ENCODE measurements at places on chromosomes 13 and 19.
A peak's percentile ranks its signal among the peaks of the same experiment; 100 is the strongest.

- DNase-seq: no peak
These were observed 15.9 kb upstream of the KCTD15 start for GRCh38 chr19:33780746-33781145.

- no peak for DNase-seq
These were observed 10.3 kb downstream of the PTPRS start for GRCh38 chr19:5330307-5330720.

- no peak for DNase-seq
These were observed 7.5 kb downstream of the ZNF331 start for GRCh38 chr19:53545271-53546065.

GRCh38 chr19:11422163-11423065 lies 3.3 kb upstream of the RGL3 start:
- peak; percentile 82 for DNase-seq

DNA sequence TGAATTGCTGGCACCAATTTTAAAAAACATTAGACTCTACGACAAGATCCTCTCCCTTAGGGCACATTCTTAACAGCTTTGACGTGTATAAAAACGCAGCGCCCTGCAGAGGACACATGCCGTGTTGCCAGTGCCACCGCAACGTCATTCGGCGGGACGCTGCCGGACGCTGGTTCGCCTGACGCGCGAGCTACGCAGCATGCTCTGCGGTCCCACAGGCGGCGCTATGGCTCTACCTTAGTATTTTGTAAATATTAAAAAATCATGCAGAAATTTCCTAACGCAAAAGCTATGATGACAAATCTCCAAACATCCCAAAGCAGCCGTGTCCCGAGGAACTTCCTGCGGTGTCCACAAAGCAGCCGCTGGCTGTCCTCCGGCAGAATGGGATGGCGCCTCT lies 4.2 kb upstream of the ADPRHL1 start:
- no peak for DNase-seq

- no peak for DNase-seq
These were observed 12.0 kb upstream of the SLC7A1 start for GRCh38 chr13:29607465-29607864.

- DNase-seq: no peak
These were observed 233.1 kb downstream of the POSTN start for GRCh38 chr13:37365496-37365895.

- DNase-seq: no peak
These were observed 77.8 kb downstream of the TSHZ3 start for GRCh38 chr19:31271306-31271911.

GRCh38 chr13:106133025-106133424 lies 402.4 kb downstream of the EFNB2 start:
- no peak for DNase-seq

DNA sequence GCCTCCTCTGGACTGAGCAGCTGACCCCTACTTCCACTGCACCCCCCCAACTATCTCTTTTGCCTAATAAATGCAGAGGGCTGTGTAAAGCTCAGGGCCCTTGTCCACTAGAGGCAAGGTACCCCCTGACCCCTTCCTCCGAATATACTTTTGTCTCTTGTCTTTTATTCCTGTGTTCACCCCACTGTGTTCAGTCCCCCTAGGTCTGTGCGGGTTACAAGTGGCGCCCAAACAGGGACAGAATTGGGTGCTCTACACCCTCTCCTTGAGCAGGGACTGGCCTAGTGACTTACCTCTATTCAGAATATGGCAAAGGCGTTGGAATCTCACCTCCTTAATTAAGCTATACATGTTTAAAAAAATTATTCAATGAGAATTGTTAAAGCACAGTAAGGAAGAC lies 15.0 kb downstream of the ZNF350 start:
- no peak for DNase-seq

DNA sequence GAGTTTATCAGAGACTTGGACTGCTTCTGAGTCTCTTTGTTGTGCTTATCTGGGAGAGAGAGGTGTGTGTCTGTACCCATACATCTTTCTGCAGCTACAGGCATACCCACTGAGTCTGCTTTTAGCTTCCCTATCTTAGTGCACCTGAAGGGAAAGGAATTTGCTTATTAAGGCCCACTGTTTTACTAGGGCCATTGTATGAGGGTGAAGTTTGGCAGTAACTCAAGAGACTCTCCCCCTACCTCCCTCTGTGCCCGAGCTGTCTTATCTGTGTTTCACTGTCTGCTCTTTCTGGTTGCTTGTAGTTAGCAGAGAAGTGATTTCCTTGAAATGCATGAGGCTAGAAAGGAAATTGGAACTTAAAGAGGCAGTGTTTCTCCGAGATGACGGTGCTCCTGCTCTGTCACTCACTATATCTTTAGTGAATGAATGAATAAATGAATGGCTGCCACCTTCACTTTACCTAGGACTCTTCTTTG lies 678 bp upstream of the CD33 start:
- DNase-seq: no peak

DNA sequence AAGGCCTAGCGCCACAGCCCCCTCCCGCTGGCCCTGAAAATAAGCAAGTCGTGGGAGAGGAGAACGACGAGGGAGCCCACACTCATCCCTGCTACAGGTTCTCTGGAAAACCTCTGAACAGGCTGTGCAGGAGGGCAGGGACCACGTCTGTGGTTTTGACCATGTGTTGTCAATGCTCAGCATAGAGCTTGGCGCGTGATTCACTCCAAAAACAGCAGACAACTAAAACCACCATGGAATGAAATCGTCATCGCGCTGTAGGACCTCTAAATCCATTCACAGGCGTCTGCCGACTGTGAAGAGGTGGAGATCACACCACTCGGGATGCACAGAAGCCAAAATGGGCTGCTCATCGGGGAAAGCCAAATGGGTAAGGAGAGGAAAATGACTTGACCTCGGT lies 121.3 kb downstream of the COL4A1 start:
- DNase-seq: no peak

DNA sequence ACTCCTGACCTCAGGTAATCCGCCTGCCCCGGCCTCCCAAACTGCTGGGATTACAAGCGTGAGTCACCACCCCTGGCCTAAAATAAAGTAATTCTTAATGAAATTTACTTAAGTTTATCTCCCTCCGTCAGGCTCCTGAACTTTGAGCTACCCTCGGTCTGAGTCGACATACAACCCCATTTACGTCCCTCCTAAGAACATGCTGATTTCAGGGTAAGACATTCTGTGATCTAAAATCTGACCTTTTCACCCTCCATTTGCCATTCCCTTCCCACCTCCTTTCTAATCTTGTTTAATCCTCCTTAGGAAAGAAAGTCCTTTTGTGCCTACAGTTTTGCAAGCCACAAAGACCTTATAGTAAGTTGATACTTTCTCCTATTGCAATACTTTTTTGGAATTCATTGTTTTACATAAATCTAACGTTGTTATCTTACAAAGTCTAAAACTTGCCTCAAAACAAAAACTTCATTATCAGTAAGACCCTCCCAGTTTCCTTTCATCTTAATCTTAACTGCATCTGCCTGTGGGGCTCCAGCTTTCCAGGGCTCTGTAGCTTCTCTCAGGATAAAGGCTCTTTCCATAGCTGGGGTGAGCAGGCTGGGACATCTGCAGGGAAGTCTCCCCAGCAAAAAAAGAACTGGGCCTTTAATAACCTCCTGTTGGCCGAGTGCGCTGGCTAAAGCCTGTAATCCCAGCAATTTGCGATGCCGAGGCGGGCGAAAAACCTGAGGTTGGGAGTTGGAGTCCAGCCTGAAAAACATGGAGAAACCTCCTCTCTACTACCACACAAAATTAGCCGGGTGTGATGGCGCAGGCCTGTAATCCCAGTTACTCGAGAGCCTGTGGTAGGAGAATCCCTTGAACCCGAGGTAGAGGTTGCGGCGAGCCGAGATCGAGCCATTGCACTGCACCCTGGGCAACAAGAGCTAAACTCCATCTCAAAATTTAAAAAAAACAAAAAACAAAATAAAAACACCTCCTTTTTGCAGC lies 143.1 kb downstream of the ZNF737 start:
- DNase-seq: no peak

DNA sequence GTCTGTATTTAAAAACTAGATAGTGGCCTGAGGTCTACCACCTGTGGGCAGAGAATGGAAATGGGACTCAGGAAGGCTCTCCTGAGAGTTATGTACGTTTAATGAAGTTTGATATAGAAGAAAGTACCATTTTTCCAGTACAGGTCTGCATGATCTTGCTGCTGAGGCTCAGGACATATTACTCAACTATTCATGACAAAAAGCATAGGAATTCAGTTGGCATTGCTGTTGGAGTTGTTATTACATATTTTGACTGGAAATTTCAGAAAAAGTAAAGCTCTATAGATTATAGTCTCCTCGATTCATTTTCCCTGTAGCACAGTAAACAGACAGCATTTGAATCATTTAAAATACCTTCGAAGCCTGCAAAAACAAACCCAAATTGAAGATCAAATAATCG lies 469.8 kb downstream of the DCT start:
- DNase-seq: no peak

- peak; percentile 93 for DNase-seq
These were observed 15.8 kb upstream of the ZNF43 start for GRCh38 chr19:21851596-21852345.

DNA sequence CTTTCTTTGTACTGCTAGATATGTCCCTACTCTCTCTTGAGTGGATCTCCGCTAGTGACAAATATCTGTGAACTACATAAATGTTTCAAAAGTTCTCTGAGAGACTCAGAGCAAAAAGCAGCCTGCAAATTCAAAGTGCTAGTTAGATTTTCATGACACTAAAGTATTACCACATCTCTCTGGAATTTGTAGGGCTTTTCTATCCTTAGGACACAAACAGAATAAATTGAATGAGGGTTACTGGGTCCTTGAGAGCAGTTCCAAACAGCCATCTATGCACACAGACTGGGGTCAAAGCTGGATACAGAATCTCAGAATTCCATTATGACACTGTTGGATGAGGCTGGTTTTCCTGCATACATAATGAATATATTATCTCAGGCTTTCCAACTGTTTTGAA lies 953.2 kb downstream of the DIAPH3 start:
- no peak for DNase-seq

DNA sequence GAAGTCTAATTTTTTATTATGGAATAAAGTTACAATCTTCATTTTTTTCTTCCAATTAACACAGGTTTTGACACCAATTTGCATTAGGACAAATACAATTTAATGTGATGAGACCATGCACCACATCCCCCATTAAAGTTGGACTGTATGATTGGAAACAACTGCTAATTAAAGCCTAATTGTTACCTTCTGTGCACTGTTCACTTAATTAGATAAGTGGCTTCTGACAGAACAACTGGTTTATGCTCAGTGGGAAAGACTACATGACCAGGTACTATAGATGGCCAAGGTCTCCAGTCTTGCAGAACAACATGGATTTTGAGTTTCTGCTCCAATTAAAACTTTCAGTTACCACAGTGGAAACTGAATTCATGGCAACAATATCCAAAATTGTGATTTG lies 198.1 kb downstream of the FGF14 start:
- no peak for DNase-seq

DNA sequence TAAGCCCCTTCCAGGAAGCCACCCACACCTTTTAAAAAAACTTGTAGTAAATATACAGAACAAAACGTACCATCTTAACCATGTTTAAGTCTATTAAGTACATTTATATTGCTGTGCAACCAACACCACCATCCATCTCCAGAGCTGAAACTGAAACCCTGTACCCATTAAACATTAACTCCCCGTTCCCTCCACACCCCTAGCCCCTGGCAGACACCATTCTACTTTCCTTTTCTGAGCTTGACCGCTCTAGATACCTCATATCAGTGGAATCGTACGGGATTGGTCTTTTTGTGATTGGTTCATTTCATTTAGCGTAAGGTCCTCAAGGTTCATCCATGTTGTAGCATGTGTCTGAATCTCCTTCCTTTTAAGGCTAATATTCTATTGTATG lies 13.0 kb upstream of the SPATA13 start:
- no peak for DNase-seq

- peak; percentile 83 for DNase-seq
These were observed 12.5 kb downstream of the FEM1A start for GRCh38 chr19:4803736-4804695.

GRCh38 chr13:91576590-91576989 lies 178.2 kb downstream of the GPC5 start:
- no peak for DNase-seq

GRCh38 chr19:14337510-14337909 lies 43.7 kb upstream of the ADGRE5 start:
- DNase-seq: peak; percentile 77

DNA sequence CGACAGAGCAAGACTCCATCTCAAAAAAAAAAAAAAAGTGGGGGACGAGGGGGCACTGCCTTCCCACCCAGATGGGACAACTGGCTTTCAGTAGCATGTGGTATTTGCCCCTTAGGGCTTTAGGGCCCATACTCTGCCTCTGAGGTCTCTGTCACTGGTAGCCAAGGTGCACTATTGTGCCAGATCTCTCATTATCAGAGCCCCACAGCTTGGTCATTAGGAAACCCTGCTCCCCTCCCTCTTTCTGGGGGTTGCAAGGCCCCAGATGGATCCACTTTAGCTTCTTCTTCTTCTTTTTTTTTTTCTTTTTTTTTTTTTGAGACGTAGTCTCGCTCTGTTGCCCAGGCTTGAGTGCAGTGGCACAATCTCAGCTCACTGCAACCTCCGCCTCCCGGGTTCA lies 11.2 kb upstream of the ZNF358 start:
- no peak for DNase-seq

DNA sequence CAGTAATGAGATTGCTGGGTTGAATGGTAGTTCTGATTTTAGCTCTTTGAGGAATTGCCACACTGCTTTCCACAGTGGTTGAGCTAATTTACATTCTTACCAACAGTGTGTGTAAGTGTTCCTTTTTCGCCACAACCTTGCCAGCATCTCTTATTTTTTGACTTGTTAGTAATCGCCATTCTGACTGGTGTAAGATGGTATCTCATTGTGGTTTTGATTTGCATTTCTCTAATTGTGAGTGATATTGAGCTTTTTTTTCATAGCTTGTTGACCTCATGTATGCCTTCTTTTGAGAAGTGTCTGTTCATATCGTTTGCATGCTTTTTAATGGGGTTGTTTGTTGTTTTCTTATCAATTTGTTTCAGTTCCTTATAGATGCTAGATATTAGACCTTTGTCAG lies 245.0 kb downstream of the MTUS2 start:
- no peak for DNase-seq

DNA sequence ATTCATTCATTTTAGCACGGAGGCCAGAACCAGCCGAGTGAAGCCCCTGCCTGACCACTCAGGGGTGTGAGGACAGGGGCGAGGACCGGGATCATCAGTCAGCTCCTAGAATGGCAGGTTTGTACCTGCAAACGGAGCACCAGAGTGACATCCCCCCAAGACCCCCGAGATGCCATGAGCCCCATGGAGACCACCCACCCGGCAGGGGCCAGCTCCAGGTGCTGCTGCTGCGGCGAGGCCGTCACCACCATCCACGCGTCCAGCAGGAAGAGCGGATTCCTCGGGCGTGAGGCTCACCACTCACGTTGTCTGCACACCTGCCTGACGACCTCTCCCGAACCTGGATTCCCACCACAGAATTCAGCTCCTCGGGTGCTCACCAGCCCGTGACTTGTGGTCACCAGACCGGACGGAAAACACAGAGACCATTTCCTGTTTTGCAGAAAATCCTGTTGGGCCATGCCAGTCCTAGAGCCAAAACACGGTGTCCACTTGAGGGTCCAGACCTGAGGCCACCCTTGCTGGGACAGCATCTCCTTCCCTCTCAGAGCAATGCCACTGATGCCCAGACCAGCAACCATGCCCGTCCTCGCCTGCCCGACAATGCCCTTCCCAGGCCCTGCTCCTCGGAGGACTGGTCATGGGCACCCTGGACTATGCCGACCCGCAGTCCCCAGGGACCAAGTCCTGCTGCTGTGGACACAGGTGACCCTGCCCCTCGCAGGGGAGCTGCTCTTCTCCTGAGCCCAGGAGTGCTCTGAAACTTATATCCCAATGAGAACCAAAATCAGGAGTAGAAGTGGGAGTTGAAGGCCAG lies 74.2 kb downstream of the RASA3 start:
- DNase-seq: no peak
